Right lobe of liver (tissue), 6 donors: ENCODE measurements at places on chromosomes 4 and X. TPM values are rescaled to one million over a fixed set of nuclear protein-coding genes. Genes with fewer than 3 reads are reported as not detected.

The SPANXC gene
- total RNA-seq: not detected

The C4orf50 gene
- not detected for total RNA-seq

The TCEAL1 gene
- total RNA-seq: 8.4 TPM

The AKAP14 gene
- not detected for total RNA-seq

The GPM6B gene
- total RNA-seq: 0.93 TPM

The GUCY2F gene
- total RNA-seq: not detected

The FABP2 gene
- total RNA-seq: not detected

DNA sequence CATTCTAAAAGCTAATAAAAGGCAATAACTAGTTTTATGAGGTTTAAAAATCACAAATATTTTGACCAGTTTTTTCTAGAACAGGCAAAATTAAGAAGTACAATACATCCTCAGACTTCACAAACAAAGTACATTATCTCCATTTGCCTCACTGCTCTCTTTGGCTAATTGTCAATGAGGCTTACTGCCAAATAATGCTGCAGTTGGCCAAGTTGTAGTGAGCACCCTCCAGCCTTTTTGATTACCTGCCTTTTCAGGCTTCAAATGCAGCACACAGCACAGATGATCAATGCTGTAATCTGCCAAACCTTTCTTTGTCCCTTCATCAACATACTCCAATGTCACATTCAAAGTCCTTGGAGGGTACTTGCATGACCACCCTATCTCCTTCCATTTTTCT lies 605.2 kb downstream of the KLHL13 start:
- no peak for DNase-seq

- no peak for DNase-seq
Observed at GRCh38 chrX:66000628-66001272, 39.1 kb downstream of the VSIG4 start.

DNA sequence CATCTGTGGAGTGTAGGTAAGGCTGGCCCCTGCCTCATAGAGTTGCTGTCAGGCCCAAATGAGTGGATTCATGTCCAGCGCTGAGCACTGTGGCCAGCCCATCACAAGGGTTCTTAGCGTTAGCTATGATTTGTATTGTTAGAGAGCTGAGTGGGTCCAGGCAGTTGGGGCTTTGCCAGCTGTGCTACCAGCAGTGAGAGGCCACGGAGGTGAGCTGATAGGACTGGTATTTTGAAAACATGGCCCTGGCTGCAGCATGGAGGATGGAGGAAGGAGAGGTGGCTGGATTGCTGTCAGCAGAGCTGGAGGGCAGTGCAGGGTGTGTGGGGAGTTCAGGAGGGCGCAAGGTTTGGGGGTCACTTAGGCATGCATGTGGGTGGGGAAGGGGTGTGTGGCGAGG lies 69.8 kb downstream of the PSAPL1 start:
- no peak for DNase-seq

DNA sequence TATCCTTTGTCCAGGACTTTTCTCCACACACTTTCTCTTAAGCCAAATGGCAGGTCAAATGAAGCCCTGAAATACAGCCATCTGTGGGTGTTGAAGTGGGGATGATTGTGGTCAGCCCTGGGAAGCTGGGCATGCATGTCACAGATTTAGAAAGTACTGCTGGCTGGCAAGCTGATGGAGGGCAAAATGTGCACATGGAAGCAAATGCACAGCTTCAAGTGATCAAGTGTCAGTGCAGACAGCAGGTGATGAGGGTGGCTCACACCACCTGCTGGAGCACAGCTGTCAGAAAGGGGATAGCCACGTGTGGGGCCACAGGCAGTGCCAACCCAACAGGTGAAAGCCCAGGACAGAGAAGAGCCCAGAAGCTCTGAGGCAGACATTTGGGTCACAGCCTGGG lies 40.3 kb upstream of the ATXN3L start:
- DNase-seq: no peak

GRCh38 chrX:40282946-40283660 lies 185.3 kb upstream of the BCOR start:
- DNase-seq: no peak

DNA sequence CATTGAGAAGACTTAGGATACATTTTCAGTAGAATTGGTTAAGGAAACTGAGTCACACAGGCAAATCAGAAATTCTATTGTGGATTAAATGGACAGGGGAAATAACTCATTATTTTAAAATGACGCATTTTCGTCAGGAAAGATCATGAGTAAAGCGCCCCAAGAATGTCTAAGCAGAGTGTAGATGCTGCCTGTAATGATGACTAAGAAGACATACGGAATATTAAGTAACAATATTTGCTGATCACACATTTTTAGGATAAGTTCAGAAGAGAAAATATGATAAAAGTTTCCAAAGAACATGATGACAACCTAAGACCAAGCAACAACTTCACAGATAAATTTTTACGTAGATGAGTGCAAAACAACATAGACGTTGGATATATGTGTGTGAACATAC lies 596.3 kb upstream of the TENM3 start:
- DNase-seq: no peak

- DNase-seq: no peak
Observed at GRCh38 chrX:140815868-140816267, 106.3 kb downstream of the LINC00632 start.

DNA sequence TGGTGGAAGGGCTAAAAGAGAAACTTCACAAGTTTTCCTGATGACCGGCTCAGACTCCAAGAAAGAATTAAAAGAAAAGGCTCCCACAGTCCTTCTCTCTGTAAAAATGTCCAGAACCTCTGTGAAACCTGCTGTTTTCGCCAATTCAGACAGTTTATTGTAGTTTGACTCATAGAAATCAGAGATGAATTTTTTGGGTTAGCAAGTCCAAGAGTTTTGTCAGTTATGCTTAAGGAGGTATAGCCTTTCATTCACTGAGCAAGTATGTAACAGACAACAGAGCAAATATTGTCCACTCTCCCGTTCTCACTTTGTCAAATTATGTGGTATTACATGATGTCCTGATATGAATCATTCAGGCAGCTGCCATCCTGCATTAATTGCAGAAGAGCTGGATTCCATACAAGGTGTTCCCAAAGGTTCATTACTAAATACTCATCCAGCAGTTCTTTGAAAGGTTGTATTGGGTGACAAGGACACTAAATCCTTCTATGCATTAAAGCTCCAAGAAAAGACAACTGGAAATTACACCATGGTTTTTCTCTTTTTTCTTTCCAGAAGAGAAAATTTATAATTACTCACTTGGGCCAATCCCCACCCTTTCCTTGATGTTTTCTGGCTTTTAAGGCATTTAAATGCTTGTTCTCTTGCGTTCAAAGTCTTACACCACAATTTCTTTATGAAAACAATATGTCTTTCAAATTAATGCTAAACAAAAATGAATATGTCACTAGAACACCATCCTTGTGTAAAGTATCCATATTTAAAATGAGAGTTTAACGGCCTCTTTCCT lies 30.0 kb upstream of the PLAC1 start:
- no peak for DNase-seq

- no peak for DNase-seq
Observed at GRCh38 chrX:120549483-120550452, 11.0 kb downstream of the CUL4B start.

DNA sequence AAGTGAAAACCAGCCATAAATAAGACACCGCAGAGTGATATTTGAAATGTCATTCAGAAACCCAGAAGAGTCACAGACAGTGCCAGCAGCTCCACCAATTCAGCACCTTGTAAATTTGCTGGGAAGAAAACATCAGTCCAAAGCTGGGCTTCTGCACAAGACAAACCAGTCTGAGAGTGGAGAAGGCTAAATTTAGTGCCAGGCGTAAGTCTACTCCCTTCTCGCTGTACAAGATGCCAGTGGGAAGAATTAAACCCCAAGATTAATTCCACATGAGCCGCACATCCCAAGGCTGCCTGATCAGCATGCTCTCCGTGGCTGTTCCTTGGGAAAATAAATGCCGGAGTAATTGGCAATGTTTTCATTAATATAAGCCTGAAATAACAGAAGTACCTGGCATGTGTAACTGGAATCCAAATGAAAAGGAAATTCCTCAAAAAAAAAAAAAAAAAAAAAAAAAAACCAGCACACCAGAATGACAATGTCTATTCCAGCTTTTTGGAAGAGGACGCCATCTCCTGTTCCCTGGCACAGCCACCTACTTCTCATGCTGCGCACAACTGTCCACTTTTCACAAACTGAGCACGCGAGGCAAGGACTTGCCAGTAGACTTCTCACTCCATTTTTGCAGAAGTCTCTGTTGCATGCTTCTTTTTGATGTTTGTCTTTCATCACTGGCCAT lies 95.5 kb downstream of the NSUN7 start:
- DNase-seq: no peak

- DNase-seq: no peak
Observed at GRCh38 chr4:4962928-4963327, 56.3 kb downstream of the CYTL1 start.
